Pancreas (tissue), 10 donors: ENCODE measurements at places on chromosomes 16 and 17. TPM values are rescaled to one million over a fixed set of nuclear protein-coding genes. Genes with fewer than 3 reads are reported as not detected.

The NPIPB9 gene
- total RNA-seq = 0.98 TPM

The FAM20A gene
- 0.59 TPM for total RNA-seq

The GPR142 gene
- total RNA-seq = 0.56 TPM

The ZSWIM7 gene
- total RNA-seq = 13.4 TPM

The SLC16A11 gene
- total RNA-seq = 3.2 TPM

The CCDC154 gene
- total RNA-seq = 2.5 TPM

The KRT9 gene
- total RNA-seq = not detected

The KRTAP4-5 gene
- not detected for total RNA-seq

The TPSAB1 gene
- total RNA-seq = 1.4 TPM

The DUXB gene
- not detected for total RNA-seq

The SLC5A2 gene
- total RNA-seq = 0.61 TPM

The GRIN2C gene
- 0.06 TPM for total RNA-seq

The ZPBP2 gene
- not detected for total RNA-seq

The TOM1L1 gene
- total RNA-seq = 34.0 TPM

The CD7 gene
- 0.98 TPM for total RNA-seq

The RNF135 gene
- 8.3 TPM for total RNA-seq

The P2RX5 gene
- total RNA-seq = 1.4 TPM

The MED31 gene
- 7.5 TPM for total RNA-seq

The TMEM238L gene
- total RNA-seq = 0.13 TPM

The KCNJ2 gene
- total RNA-seq = 0.35 TPM

The NPIPA3 gene
- 1.1 TPM for total RNA-seq

The PCGF2 gene
- total RNA-seq = 22.6 TPM

The SOX8 gene
- 0.69 TPM for total RNA-seq

The FA2H gene
- 2.8 TPM for total RNA-seq

The ADAD2 gene
- not detected for total RNA-seq

The ANKRD40CL gene
- 0.46 TPM for total RNA-seq

The ADORA2B gene
- 0.81 TPM for total RNA-seq

The ABCC12 gene
- total RNA-seq = not detected

The NPW gene
- total RNA-seq = 1.1 TPM

The SBK1 gene
- 2.8 TPM for total RNA-seq

The SRCIN1 gene
- total RNA-seq = 5.8 TPM

The EXOC3L1 gene
- 0.75 TPM for total RNA-seq

The TOM1L2 gene
- total RNA-seq = 22.7 TPM

The NATD1 gene
- total RNA-seq = 3.1 TPM

The TBC1D3 gene
- not detected for total RNA-seq

The KRT39 gene
- not detected for total RNA-seq

The CCL17 gene
- not detected for total RNA-seq

The PIK3R5 gene
- 6.8 TPM for total RNA-seq

The BFAR gene
- 55.6 TPM for total RNA-seq

The GINS2 gene
- 0.47 TPM for total RNA-seq

The DOC2A gene
- 0.23 TPM for total RNA-seq

The TP53TG3 gene
- total RNA-seq = not detected

The CDH15 gene
- not detected for total RNA-seq
